Immature natural killer cell (primary cell): ENCODE measurements at places on chromosomes 12 and 14.
A peak's percentile ranks its signal among the peaks of the same experiment; 100 is the strongest.

- H3K4me3 ChIP-seq: no peak overlapping the region
- H3K4me1 ChIP-seq: no peaks in the 10 kb centered on the region
- H3K36me3 ChIP-seq: no peaks in the 10 kb centered on the region
- peaks cover 6% of the 10 kb centered on the region for H3K27me3 ChIP-seq
- H3K27ac ChIP-seq: no peak overlapping the region
- no peak for DNase-seq
Observed at GRCh38 chr12:75205558-75205957, 4.1 kb downstream of the KCNC2 start.

DNA sequence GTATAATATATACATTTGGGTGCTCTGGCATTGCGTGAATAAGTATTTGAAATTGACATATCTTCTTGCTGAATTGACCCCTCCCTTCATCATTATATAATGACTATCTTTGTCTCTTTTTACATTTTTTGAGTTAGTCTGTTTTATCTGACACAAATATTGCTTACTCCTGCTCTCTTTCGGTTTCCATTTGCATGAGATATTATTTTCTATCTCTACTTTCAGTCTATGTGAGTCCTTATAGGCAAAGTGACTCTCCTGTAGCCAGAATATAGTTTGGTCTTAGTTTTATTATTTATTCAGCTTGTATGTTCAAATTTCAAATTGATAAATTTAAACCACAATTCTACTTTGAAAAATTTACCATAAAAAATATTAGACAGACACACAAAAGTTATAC lies 491.0 kb downstream of the NAV3 start:
- DNase-seq: no peak
- no peak overlapping the region for H3K4me3 ChIP-seq
- H3K36me3 ChIP-seq: no peaks in the 10 kb centered on the region
- H3K27me3 ChIP-seq: no peaks in the 10 kb centered on the region
- H3K4me1 ChIP-seq: no peaks in the 10 kb centered on the region
- H3K27ac ChIP-seq: no peak overlapping the region

- H3K4me1 ChIP-seq: no peaks in the 10 kb centered on the region
- no peaks in the 10 kb centered on the region for H3K36me3 ChIP-seq
- DNase-seq: no peak
- H3K27ac ChIP-seq: no peak overlapping the region
Observed at GRCh38 chr12:30908722-30909348, 17.7 kb upstream of the TSPAN11 start.

DNA sequence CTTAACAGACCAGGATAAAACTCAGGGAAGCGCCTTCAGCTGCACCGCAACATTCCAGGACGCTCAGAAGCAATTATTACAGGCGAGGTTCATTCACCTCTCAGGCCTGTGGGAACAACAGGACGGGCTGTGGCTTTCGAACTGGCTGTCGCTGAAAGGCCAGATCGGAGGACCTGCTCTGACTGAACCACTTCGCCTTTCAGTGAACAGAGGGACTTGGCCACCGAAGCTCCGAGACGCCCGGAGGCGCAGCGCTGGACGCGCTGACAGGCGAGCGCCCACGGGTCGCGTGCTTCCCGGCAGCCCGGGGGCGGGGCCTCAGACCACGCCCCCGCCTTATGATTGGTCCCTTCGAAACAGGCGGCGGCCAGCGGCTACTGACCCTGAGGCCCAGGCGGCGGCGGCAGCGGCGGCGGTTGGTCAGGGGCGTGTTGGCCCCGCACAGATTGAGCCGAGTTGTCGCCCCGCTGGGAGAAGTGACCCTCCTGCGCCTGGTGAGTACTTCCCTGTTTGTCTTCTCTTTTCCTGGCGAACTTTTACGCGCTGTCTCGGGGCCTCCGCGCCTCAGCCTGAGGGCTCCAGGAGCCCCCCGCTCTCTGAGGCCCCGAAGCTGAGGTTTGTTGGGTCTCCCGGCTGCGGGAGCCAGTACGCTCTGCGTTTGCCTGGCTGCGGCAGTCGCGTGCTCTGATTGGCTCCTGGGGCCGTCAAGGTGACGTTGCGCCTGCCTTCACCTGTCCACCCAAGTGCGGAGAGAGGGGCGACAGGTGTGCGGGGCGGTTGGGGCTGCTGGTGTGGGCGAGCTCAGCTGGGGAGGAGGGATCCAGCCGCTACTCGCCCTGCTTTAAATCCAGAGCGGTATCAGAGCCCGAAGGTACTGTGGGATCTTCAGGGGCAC lies at the start of gene GAS2L3:
TSS of gene GAS2L3 (plus strand) at position 393 of the 895 bp plus-strand sequence. CDS start 21,221 bp downstream, outside the sequence.
- peaks cover 13% of the 10 kb centered on the region for H3K4me1 ChIP-seq
- DNase-seq: peak; percentile 64
- H3K27me3 ChIP-seq: no peaks in the 10 kb centered on the region
- peak within 1 kb of the TSS; percentile 62 for H3K27ac ChIP-seq
- H3K36me3 ChIP-seq: no peaks in the 10 kb centered on the region
- peak within 1 kb of the TSS; percentile 85 for H3K4me3 ChIP-seq

- DNase-seq: no peak
- H3K4me1 ChIP-seq: no peaks in the 10 kb centered on the region
- no peak overlapping the region for H3K27ac ChIP-seq
- H3K27me3 ChIP-seq: no peaks in the 10 kb centered on the region
- H3K36me3 ChIP-seq: no peaks in the 10 kb centered on the region
- no peak overlapping the region for H3K4me3 ChIP-seq
Observed at GRCh38 chr14:25988536-25988935, 609.3 kb downstream of the NOVA1 start.

GRCh38 chr12:49764126-49764525 lies 22.8 kb downstream of the TMBIM6 start:
- no peaks in the 10 kb centered on the region for H3K27me3 ChIP-seq
- H3K4me3 ChIP-seq: no peak overlapping the region
- H3K36me3 ChIP-seq: peaks cover 31% of the 10 kb centered on the region
- peaks cover 35% of the 10 kb centered on the region for H3K4me1 ChIP-seq
- no peak for DNase-seq

- no peaks in the 10 kb centered on the region for H3K27me3 ChIP-seq
- H3K27ac ChIP-seq: no peak overlapping the region
- no peaks in the 10 kb centered on the region for H3K36me3 ChIP-seq
- peak; percentile 17 for DNase-seq
Observed at GRCh38 chr14:78566026-78566858, 396.1 kb downstream of the NRXN3 start.

DNA sequence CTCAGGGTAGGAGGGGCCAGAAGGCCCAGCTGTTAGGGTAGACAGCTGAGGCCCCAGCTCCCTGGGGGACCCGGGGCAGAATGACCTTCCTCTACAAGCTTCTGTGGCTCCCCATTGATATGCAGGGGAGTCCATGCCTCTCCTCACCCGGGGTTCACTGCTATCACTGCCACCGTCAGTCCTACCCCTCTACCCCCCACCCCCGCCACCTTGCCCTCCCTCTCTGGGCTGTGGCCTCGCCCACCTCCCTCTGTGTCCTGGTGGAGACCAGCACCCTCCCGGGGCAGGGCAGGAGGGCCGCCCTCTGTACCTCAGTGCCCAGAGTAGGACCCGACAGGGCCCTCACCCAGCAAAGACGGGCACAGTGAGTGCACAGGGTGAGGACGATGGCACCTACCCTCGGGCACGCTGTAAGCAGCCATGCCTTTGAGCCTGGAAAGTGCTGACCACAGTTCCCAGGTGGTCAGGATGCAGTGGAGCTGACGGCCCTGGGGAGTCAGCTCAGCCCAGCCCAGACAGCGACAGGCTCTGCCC lies 88.4 kb upstream of the SFSWAP start:
- no peak overlapping the region for H3K4me3 ChIP-seq
- no peak for DNase-seq
- no peaks in the 10 kb centered on the region for H3K36me3 ChIP-seq
- H3K27me3 ChIP-seq: peaks cover 21% of the 10 kb centered on the region
- H3K4me1 ChIP-seq: peaks cover 21% of the 10 kb centered on the region

GRCh38 chr14:59543873-59544272 lies 32.7 kb downstream of the CCDC175 start:
- H3K4me1 ChIP-seq: no peaks in the 10 kb centered on the region
- DNase-seq: no peak
- H3K4me3 ChIP-seq: no peak overlapping the region
- H3K27me3 ChIP-seq: peaks cover 4% of the 10 kb centered on the region

GRCh38 chr12:95733141-95733825 lies 57.3 kb downstream of the NTN4 start:
- no peaks in the 10 kb centered on the region for H3K4me1 ChIP-seq
- DNase-seq: no peak
- H3K27ac ChIP-seq: no peak overlapping the region
- peaks cover 6% of the 10 kb centered on the region for H3K27me3 ChIP-seq

DNA sequence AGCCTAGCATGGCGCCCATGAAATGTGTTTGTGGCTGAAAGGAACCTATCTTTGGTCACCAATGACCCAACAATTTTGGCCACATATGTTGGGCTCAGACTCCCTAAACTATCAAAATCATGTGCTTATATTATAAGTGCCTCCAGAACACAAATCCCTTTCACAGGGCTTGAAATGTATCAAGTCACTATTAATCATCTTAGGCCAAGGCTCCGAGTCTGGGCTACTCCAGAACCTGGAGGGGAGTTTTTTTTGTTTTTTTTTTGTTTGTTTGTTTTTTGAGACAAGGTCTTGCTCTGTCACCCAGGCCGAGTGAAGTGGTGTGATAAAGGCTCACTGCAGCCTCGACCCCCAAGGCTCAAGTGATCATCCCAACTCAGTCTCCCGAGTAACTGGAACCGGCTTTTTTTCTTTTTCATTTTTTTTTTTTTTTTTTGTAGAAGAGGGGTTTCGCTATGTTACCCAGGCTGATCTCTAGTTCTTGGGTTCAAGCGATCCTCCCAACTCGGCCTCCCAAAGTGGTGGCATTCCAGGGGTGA lies 989 bp upstream of the DRAM1 start:
- peaks cover 26% of the 10 kb centered on the region for H3K27me3 ChIP-seq
- peaks cover 11% of the 10 kb centered on the region for H3K4me1 ChIP-seq
- H3K4me3 ChIP-seq: peak overlapping the region; percentile 79
- no peak for DNase-seq
- H3K27ac ChIP-seq: peak overlapping the region; percentile 91
